Activated T-cell treated with anti-CD3 and anti-CD28 coated beads for 48 hours (primary cell): ENCODE measurements at places on chromosomes 2 and 18.

GRCh38 chr18:45801416-45802004, 24.0 kb upstream of the SIGLEC15 start:
- no peak for DNase-seq

DNA sequence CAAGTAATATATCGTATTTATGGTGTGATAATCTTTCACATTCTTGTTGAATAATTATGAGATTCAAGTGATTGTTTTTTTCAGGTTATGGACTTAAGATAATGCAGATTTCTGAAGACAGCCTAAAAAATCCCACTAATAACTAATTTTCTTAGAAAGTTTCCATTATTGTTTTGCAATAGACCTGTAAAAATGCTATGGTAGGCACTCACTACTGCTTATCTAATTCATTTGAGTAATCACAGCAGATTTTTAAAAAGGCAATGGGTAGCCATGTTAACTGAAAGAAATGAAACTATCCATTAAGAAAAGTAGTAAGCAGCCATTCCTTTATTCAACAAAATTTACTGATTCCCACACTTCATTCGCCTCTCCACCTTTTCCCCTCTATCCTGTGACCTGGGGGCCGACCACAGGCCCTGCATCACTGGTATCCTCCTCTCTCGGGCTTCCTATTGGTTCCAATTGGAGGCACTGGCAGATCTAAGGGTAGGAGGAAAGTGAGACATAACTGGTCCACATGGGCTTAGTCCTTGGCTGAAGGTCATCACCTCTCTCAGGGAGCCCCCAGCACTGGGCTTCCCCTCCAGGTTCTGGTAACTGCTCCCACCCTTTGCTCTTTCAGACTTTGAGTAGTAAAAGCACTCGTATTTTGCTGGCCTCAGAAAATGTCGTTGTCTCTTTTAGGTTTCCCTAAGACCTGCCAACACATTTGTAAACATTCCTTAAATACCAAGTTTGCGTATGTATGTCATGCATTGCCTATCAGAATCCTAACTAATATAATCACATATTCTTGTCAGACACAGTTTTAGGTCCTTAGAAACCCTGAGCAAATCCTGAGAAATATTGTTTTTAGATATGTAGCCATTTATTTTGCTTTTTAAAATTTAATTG, 18.5 kb downstream of the RBMS1 start:
- no peak for DNase-seq

GRCh38 chr18:43034683-43035500, 80.6 kb downstream of the RIT2 start:
- no peak for DNase-seq

- no peak for DNase-seq
Observed at GRCh38 chr18:26875040-26875654, 9.6 kb upstream of the AQP4 start.

DNA sequence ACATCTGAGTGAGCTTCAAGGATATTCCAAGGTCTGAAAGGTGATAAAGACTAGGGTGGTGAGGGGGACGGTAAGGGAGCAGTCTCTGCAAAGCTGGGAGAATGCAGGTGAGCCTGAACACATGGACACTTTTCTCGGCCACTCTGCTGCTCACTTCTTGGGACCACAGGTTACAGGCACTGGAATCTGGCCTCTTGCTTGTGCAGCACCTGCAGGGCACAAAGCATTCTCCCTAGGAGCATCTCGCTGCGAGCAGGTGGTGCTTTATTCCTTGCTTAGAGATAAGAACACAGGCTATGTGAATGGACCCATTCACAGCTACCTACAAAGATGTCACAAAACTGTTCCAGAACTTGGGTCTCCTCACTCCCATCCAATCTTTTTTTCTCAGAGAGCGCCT, 153.2 kb downstream of the DDX1 start:
- DNase-seq = no peak
